NK-92 treated with Interleukin-12 subunit alpha and Interleukin-12 subunit beta, amount 100 ng/mL, for 24 hours (cell line): ENCODE measurements at places on chromosomes 5 and 9.

- no peak for DNase-seq
These were observed 26.4 kb upstream of the ARHGAP26 start for GRCh38 chr5:142743592-142744441.

DNA sequence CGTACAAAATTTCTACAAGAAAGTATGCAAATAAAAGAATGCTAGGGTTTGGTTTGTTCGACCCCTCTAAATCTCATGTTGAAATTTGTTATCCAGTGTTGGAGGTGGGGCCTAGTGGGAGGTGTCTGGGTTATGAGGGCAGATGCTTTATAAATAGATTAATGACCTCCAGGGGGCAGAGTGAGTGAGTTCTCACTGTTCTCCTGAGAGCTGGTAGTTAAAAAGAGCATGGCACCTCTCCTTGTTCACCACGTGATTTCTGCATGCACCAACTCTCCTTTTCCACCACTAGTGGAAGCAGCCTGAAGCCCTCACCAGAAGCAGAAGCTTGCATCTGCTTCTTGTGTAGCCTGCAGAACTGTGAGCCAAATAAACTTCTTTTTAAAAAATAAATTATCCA is 50.4 kb upstream of the FAM170A start:
- DNase-seq = no peak

- DNase-seq = no peak
These were observed 1.7 kb downstream of the DBN1 start for GRCh38 chr5:177471610-177472356.

DNA sequence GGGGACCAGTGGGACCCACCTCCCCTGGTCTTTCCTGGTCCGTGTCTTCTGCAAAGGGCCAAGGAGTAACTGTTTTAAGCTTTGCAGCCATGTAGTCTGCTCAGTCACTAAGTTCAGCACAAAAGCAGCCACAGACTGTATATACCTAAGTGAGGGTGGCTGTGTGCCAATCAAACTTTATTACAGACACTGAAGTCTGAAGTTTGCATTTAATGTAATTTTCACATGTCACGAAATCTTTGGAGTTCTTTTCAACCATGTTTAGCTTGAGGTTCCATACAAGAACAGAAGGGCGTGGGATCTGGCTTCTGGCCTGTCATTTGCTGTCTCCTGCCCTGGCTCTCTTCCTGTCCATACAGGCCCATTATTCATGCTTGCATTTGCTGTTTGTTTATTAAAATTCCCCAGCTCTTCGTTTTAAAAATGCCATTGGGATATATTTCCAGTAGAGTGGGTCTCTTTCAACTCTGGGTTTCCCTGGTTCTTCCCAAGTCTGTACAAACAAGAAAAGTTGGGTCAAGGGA is 64.2 kb upstream of the ECM2 start:
- no peak for DNase-seq

GRCh38 chr9:14424983-14425382 is 111.0 kb upstream of the NFIB start:
- DNase-seq = no peak

DNA sequence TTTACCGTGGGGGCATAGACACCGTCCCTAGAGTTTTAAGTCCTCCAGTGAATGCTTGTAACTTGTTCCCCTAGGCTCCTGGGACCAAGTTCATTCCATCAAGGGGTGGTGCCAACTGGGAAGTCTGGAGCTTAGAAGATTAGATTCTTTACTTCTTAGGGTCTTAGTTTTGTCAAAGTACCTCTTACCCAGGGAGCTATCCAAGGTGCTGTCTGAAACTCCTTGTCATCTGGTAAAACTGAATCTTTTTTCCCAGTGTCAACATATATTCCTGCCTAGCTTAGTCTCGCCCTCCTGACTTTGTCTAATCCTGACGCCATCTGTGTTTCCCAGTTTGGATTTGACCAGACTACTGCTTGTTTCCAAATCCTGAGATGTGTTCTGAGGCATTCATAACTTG is 41.6 kb downstream of the MAMDC2 start:
- no peak for DNase-seq

DNA sequence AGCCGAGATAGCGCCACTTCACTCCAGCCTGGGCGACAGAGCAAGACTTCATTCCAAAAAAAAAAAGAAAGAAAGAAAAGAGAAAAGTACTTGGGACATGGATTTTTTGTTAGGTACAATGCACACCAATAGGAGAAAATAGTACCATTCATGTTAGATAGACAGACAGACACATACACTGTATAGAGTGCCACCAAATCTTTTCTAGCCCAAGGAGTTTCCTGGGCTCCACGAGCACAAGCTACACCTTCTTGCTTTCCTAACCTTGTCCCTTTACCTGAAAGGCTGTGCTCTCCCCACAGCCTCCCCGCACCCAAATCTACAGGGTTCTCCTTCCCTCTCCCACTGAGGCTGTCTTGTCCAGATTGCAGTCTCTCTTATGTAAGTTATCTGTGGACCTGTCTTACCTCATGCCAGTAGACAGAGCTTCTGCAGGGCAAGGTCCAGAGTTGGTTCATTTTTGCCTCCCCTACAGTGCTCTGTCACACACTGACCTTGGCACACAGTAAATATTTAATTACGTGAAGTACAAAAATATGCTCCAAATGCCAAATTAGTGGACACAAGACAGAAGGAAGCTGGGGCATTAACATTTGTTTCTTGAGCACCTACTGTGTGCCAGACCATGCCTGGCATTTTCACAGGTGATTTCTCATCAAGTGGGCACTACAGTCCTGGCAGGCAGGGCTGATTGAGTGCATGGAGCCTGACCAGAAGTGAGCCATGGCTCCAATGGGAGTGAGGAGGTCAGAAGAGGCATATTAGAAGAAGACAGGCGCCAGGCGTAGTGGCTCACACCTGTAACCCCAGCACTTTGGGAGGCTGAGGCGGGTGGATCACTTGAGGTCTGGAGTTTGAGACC is 5.9 kb downstream of the ALAD start:
- DNase-seq = no peak

DNA sequence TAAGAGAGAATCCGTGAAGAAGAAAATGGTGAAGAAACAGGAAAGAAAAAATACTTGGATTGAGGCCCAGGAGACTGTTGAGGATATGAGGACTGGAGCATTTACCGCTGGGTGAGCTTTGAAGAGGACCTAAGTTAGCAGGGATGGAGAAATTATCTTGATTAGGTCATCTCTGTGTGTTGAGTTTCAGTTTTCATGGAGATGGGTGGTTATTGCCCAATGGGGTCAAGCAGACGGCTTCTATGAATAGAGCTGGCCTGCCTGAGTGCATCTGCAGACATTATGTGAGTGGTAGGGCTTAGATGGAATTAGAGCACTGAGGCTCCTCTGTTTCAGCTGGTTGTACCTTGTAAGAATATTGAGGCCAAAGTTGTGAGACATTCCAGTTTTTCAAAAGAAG is 245.4 kb upstream of the FBXL7 start:
- no peak for DNase-seq

GRCh38 chr5:147989994-147990393 is 73.8 kb upstream of the SPINK5 start:
- DNase-seq = no peak

DNA sequence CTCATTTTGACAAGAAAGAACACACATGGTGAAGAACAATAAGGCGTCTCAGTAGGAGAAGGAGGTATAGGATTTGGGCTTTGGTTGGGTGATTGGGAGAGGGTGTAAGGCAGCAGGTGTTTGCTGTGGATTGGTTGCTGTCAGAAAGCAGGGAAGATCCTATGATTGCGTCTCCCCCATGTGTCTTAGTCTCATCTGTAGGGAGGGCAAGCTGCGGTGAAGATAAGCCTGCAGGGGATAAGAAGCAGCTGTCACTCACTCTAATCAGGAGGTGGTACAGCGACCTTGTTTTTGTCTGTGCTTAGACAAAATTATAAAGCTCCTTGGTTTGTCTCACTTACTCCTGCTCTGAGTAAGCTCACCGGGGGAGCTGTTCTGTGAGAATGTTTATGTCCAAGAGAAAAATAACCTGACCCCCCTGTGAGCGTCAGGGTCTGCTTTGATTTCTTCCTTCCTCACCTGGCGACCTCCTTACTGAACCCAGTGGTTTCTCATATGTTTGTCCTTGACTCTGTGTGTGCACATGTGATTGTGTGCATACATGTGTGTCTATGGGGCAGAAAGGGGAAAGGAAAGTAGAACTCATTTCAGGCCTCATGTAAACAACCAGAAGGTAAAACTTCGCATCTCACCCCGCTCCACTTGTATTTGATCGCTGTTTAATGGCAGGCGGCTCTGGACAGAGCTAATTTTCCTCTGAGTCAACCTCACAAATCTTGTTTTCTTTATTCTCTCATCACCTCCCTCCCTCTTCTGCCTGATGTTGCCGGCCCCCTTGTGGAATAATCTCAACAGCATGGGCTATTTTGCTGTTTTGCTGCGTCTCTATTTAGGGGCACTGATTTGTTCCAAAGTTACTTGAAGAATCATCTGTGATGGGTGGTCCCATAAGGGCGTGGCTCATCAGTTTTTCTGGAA is 105.6 kb downstream of the TENT4A start:
- no peak for DNase-seq

- DNase-seq = no peak
These were observed 104.3 kb upstream of the RAPGEF1 start for GRCh38 chr9:131843989-131844744.

- DNase-seq = no peak
These were observed 15.2 kb downstream of the EXD3 start for GRCh38 chr9:137407590-137408300.
